Mesothelial cell of epicardium (in vitro differentiated cells): ENCODE measurements at places on chromosomes 16 and 17.

- DNase-seq: no peak
Observed at GRCh38 chr17:38663964-38664644, 10.7 kb downstream of the EPOP start.

- no peak for DNase-seq
Observed at GRCh38 chr16:22771551-22771950, 42.4 kb upstream of the HS3ST2 start.

DNA sequence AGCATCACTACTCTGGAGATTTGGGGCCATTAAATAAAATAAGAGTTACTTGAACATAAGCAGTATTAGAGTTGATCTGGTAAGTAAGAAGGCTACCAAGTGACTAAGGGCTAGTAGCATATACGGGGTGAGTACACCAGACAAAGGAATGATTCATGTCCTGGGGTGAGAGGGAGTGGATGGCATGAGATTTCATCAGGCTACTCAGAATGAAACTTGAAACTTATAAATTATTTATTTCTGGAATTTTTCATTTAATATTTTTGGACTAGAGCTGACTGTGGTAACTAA, 2.3 kb downstream of the SLFN5 start:
- DNase-seq: no peak

GRCh38 chr16:77373726-77374125, 61.1 kb downstream of the ADAMTS18 start:
- no peak for DNase-seq

DNA sequence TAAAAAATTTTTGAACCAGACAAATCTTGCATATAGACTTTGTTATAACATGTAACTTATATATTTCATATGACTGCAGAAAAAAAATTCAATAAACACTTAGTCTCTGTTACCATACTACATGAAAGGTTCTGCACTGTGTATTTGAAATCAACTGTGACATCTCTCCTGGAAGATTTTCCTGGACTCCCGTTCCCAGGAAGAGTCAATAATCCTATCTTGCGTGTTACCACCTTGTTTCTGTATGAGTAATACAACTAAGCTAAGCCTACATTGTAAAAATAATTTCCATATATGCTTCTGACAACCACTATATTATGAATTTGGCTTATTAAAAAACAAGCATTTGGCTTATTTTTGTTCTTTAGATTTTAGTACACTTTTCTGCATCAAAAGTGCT, 665.6 kb upstream of the SOX9 start:
- DNase-seq: no peak

- DNase-seq: peak; percentile 51
Observed at GRCh38 chr16:24609740-24610415, 70.5 kb downstream of the RBBP6 start.

DNA sequence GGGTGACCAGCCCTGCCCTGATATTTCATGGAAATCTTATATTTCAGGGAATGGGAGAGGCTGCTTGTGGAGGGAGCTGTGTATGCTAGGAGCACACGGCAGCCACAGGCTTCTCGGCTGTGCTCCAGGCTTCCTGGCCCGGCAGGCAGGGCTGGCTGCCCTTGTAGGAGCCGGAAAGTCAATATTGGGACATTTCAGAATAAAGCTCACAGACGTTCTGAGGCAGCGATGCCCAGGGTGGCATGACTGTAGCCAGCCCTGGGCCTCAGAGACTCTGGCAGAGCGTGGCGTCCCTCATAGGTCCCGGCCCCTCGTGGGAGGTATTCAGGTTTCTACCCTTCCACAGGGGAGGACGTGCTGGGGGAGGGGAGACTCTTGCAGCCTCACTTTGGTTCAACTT, 65.7 kb downstream of the BANP start:
- DNase-seq: no peak

DNA sequence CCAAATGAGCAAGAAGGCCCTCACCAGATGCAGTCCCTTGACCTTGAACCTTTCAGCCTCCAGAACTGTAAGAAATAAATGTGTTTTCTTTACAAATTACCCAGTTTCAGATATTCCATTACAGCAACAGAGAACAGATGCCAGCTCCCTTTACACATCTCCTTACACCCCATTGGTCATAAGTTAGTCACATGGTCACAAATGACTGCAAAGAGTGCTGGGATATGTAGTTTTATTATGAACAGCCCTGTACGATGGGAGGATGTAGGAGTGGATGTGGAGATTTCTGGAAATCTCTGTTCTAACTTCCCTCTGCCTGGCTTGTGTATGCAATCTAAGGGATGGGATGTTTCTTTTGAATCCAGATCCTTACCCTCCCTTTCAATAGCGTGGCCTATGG, 13.3 kb upstream of the RPL38 start:
- DNase-seq: no peak

DNA sequence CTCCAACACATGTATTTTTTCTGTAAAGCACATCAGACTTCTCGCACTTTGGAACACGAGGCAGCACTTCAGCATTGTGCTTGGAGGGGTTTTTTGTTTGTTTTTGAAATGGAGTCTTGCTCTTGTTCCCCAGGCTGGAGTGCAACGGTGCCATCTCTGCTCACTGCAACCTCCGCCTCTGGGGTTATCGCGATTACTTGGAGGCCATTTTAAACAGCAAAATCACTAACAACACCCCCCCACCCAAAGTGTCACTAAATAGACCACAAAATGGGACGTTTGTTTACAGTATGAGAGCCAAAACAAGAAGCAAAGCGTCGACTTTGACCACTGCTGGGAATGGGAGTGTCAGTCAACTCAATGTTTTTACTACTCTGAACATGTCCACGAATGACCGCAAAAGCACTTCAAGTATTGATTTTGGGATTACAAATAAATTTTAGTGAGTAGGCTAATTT, 9.0 kb upstream of the C16orf87 start:
- no peak for DNase-seq
